Activated T-helper 2 cell treated with anti-CD3 and anti-CD28 coated beads, Interferon-gamma antibody, Interleukin-2, Interleukin-4, amounts not matched to agents 10 μg/mL and 5 μg/mL and 100 μg/mL, durations not matched to agents 14 hours and 24 hours and 36 hours (primary cell): ENCODE measurements at places on chromosomes 4 and X. TPM values are rescaled to one million over a fixed set of nuclear protein-coding genes. Genes with fewer than 3 reads are reported as not detected.

- H3K27me3 ChIP-seq = no peaks in the 10 kb centered on the region
- H3K36me3 ChIP-seq = peaks cover 35% of the 10 kb centered on the region
- H3K4me3 ChIP-seq = no peak overlapping the region
- no peak for DNase-seq
- H3K27ac ChIP-seq = peak overlapping the region; percentile 99
Measured at GRCh38 chr4:26076896-26077295, 162.9 kb downstream of the SMIM20 start.

- H3K4me3 ChIP-seq = no peak overlapping the region
- H3K27ac ChIP-seq = no peak overlapping the region
- no peaks in the 10 kb centered on the region for H3K27me3 ChIP-seq
- no peaks in the 10 kb centered on the region for H3K4me1 ChIP-seq
Measured at GRCh38 chr4:7432531-7433375, 2.0 kb downstream of the PSAPL1 start.

DNA sequence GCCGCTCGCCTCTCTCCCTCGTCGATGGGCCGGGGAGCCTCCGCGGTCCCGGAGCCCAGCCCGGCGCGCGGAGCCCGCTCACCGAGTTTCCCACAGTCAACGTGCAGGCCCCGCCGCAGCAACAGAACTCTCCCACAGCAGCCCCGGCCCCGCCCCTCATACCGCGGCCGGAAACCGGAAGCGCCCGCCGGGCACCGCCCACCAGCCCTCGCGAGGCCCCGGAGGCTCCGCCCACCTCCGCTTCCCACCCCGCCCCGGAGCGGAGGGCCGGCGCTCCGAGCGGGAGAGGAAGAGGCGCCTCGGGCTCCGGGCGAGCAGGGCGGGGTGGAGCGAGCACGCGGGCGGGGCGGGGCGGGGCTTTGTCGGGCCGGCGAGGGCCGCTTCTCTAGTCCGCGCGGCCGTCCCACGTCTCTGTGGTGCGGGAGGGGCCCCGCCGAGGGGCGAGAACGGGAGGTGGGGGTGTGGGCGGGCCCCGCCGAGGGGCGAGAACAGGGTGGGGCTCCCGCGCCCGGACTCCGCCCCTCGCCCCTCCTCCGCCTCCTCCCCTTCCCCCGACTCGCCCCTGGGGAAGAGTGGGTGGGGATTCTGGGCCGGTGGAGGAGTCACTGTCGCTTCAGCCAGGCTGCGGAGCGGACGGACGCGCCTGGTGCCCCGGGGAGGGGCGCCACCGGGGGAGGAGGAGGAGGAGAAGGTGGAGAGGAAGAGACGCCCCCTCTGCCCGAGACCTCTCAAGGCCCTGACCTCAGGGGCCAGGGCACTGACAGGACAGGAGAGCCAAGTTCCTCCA is at the start of the genes ABCD1 and BCAP31:
TSS of gene ABCD1 (plus strand) at position 605 of the 787 bp plus-strand sequence. CDS start 411 bp downstream, outside the sequence.
TSS of gene BCAP31 (minus strand) at position 136 of the 787 bp plus-strand sequence. CDS start 1,143 bp downstream, outside the sequence.
- peak; percentile 85 for DNase-seq
- no peaks in the 10 kb centered on the region for H3K27me3 ChIP-seq
- H3K36me3 ChIP-seq = peaks cover 22% of the 10 kb centered on the region

DNA sequence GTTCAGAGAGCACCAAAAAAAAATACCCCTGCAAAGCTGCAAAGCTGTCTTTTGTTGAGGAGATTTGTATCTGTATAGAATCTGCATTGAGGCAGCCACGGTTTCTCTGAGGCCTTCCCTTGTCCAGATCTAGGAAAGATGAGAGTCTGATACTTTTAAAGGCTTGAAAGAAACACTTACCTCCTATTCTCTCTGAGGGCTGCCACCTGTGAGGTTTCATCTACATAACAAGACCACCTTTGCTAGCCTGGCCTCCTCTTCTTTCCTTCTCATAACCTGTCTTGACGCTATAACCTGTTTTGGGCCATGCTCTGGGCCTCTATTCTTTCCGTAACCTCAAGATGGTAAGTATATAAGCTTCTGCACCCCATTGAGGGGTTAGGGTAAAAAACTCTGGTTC is 779.6 kb upstream of the HTR2C start:
- H3K27ac ChIP-seq = no peak overlapping the region
- H3K4me3 ChIP-seq = no peak overlapping the region
- no peaks in the 10 kb centered on the region for H3K27me3 ChIP-seq
- no peak for DNase-seq

DNA sequence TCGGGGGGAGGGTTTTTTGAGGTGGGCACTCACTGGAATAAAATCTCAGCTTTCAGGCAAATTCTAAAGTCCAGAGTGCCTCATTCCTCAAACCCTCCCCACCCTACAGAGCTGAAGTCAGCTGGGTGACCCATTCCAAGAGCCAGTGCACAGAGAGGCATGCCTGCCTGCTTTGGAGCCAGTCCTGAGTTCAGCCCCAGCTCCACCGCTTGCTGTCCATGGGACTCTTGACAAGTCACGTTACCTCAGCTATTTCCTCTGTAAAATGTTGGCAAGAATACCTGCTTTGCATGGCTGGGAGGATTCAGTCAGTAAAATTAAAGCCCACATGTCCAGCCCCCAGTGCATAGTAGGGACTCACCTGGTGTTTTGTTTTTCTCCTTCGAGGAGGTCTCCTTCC is 125.9 kb upstream of the PJA1 start:
- H3K27me3 ChIP-seq = no peaks in the 10 kb centered on the region
- DNase-seq = no peak
- H3K4me1 ChIP-seq = no peaks in the 10 kb centered on the region

DNA sequence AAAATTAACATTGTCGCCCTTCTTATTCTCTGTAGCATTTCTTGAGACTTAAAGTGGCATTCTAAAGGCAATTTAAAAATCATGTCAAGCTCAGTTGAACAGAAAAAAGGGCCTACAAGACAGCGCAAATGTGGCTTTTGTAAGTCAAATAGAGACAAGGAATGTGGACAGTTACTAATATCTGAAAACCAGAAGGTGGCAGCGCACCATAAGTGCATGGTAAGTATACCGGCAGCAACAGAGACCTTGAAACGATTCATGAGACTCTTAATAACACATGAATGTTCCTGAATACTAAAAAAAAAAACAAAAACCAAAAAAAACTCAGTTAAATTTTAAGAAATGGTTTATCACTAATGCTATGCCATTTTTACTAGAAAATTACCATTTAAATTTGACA is 82.4 kb upstream of the HPRT1 start:
- no peak overlapping the region for H3K27ac ChIP-seq
- no peaks in the 10 kb centered on the region for H3K27me3 ChIP-seq
- DNase-seq = no peak
- H3K4me1 ChIP-seq = peaks cover 10% of the 10 kb centered on the region
- H3K36me3 ChIP-seq = peaks cover 54% of the 10 kb centered on the region
- no peak overlapping the region for H3K4me3 ChIP-seq

- H3K27me3 ChIP-seq = peaks cover 29% of the 10 kb centered on the region
- H3K4me3 ChIP-seq = no peak overlapping the region
- no peak overlapping the region for H3K27ac ChIP-seq
- no peaks in the 10 kb centered on the region for H3K4me1 ChIP-seq
- H3K36me3 ChIP-seq = no peaks in the 10 kb centered on the region
Measured at GRCh38 chrX:137431693-137432488, 134.0 kb upstream of the ZIC3 start.

GRCh38 chr4:101989551-101989950 is 199.0 kb downstream of the BANK1 start:
- H3K4me3 ChIP-seq = no peak overlapping the region
- H3K36me3 ChIP-seq = no peaks in the 10 kb centered on the region
- H3K27me3 ChIP-seq = peaks cover 4% of the 10 kb centered on the region
- no peak for DNase-seq
- no peaks in the 10 kb centered on the region for H3K4me1 ChIP-seq

- H3K27me3 ChIP-seq = peaks cover 16% of the 10 kb centered on the region
- DNase-seq = no peak
- H3K36me3 ChIP-seq = no peaks in the 10 kb centered on the region
- no peak overlapping the region for H3K4me3 ChIP-seq
- H3K27ac ChIP-seq = no peak overlapping the region
Measured at GRCh38 chr4:138852681-138853080, 162.9 kb upstream of the NOCT start.

DNA sequence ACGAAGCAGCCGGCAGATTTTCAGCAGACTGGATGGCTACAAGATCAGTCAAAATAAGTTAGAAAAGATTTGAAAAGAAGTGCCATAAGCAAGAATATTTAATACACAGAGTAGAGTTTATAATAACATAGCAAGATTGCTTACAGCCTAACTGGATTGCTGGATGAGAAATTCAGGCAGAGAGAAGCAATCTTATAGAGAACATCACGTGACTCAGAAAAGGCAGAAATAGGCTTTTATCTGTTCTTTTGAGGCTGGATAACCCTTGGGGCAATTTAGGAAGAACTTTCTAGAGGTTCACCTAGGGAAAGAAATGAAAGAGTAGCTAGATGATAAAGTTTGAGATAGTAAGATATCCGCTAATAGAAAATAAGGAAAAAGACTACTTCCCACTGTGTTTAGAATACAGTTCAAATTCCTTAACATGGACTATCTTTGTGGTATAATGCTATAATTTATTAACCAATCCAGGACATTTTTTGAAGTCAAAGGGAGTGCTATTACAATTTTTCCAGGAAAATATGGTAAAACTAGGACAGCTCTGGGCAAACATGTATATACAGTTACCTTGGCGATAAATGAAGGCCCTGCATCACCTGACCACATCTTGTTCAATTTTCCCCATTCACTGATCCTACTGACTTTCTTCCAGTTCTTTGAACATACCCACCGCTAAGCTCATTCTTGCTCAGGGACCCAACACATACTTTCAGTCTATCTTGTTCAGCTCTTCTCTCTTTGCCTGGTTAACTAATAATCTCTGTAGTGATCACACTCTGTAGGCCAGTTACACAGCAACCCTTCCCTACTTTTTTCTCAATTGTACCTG is 12.7 kb upstream of the SPCS3 start:
- DNase-seq = no peak
- no peak overlapping the region for H3K27ac ChIP-seq
- no peak overlapping the region for H3K4me3 ChIP-seq
- H3K27me3 ChIP-seq = peaks cover 21% of the 10 kb centered on the region
- no peaks in the 10 kb centered on the region for H3K36me3 ChIP-seq

DNA sequence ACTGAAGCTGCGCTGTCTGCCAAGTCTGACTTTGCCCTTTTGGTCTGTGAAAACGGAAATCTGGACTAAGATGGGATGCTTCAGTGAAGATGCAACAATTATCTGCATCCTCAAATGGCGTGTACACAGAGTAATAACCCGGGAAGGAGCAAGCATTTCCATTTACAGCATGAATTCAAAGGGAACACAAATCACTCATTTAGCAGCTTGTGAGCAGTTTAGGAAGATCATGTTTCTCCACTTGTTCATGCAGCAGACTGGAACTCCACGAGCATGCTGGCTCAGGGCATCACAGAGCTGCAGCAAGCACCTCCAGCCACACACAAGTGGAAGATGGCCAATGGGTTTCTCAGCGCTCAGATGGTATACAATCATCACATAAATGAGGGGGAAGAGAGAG is 175.5 kb downstream of the NLGN4X start:
- no peaks in the 10 kb centered on the region for H3K27me3 ChIP-seq
- H3K27ac ChIP-seq = no peak overlapping the region
- H3K36me3 ChIP-seq = no peaks in the 10 kb centered on the region
- no peak overlapping the region for H3K4me3 ChIP-seq
- DNase-seq = no peak

GRCh38 chrX:13473442-13474163 is 95.8 kb upstream of the EGFL6 start:
- H3K4me3 ChIP-seq = peak overlapping the region; percentile 69
- H3K4me1 ChIP-seq = peaks cover 32% of the 10 kb centered on the region
- no peaks in the 10 kb centered on the region for H3K27me3 ChIP-seq
- peak overlapping the region; percentile 88 for H3K27ac ChIP-seq
- DNase-seq = no peak
- H3K36me3 ChIP-seq = peaks cover 4% of the 10 kb centered on the region

DNA sequence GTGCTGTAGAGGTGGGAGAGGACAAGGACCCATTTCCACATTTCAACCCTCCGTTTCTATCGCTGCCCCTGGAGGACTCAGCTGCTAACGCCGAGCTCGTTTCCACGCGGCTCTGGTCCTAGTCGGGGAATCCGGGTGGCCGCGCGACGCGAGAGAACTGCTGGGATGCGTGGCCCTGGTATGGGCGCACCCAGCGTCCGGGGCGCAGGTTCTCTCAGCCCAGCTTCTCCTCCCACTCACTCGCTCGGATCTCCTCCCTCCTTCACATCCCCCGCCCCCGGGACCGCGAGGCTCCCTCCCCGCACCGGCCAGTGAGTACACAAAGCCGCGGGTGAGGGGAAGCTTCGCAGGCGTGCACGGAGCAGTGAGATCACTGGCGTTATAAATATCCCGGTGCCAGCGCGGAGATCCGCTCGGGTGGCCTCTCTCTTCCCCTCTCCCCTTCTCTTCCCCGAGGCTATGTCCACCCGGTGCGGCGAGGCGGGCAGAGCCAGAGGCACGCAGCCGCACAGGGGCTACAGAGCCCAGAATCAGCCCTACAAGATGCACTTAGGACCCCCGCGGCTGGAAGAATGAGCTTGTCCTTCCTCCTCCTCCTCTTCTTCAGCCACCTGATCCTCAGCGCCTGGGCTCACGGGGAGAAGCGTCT is at the start of gene FGF5:
TSS of gene FGF5 (plus strand) at position 412 of the 649 bp plus-strand sequence. CDS start at position 573, 161 bp downstream.
- H3K27me3 ChIP-seq = peaks cover 82% of the 10 kb centered on the region
- H3K36me3 ChIP-seq = no peaks in the 10 kb centered on the region
- no peak within 1 kb of the TSS for H3K4me3 ChIP-seq
- DNase-seq = no peak
- H3K27ac ChIP-seq = no peak within 1 kb of the TSS
- H3K4me1 ChIP-seq = peaks cover 14% of the 10 kb centered on the region

DNA sequence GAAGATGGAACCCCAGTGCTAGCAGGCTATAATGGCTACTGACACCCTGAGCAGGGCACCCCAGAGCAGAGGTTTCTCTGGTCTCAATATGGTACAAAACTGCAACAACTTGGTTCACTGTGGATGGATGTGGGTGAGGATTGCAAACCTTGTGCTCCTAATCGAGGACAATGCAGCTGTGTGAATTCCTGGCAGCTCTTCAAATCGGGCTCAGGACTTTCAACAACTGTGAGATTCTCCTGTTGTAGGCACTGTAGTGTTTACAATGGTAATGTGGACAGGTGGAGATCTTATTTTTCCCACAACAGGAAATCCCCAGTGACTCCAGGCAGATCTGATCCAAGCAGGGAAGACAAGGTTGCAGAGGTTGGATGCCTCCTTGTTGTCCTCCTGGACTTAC is 101.5 kb downstream of the RCHY1 start:
- H3K4me3 ChIP-seq = no peak overlapping the region
- H3K27me3 ChIP-seq = no peaks in the 10 kb centered on the region
- no peak overlapping the region for H3K27ac ChIP-seq
- H3K36me3 ChIP-seq = no peaks in the 10 kb centered on the region
- H3K4me1 ChIP-seq = no peaks in the 10 kb centered on the region
- no peak for DNase-seq

GRCh38 chrX:136259543-136259942 is 8.3 kb upstream of the MAP7D3 start:
- H3K27me3 ChIP-seq = no peaks in the 10 kb centered on the region
- H3K36me3 ChIP-seq = no peaks in the 10 kb centered on the region
- no peak for DNase-seq

Gene RS1
- not detected in 2 replicates for total RNA-seq

Gene KLB
- not detected in 2 replicates for total RNA-seq

Gene NKX6-1
- total RNA-seq = not detected in 2 replicates

Gene TLR2
- 0.25 and 1.1 TPM in 2 replicates for total RNA-seq

Gene C1QTNF7
- total RNA-seq = 0.11 TPM in 1 of 2 replicates, not detected in the other

Gene AR
- 0.25 and 0.28 TPM in 2 replicates for total RNA-seq
